T-helper 2 cell treated with Interferon-gamma antibody and Interleukin-4, amounts not matched to agents 5 μg/mL and 100 μg/mL, for 36 hours (primary cell): ENCODE measurements at places on chromosomes 1 and 21.

- DNase-seq: no peak
Measured at GRCh38 chr1:14603645-14604044, 5.2 kb downstream of the KAZN start.

GRCh38 chr1:50352428-50352827 lies 70.8 kb downstream of the DMRTA2 start:
- no peak for DNase-seq

- peak; percentile 79 for DNase-seq
Measured at GRCh38 chr1:1040004-1040991, 20.4 kb downstream of the AGRN start.

DNA sequence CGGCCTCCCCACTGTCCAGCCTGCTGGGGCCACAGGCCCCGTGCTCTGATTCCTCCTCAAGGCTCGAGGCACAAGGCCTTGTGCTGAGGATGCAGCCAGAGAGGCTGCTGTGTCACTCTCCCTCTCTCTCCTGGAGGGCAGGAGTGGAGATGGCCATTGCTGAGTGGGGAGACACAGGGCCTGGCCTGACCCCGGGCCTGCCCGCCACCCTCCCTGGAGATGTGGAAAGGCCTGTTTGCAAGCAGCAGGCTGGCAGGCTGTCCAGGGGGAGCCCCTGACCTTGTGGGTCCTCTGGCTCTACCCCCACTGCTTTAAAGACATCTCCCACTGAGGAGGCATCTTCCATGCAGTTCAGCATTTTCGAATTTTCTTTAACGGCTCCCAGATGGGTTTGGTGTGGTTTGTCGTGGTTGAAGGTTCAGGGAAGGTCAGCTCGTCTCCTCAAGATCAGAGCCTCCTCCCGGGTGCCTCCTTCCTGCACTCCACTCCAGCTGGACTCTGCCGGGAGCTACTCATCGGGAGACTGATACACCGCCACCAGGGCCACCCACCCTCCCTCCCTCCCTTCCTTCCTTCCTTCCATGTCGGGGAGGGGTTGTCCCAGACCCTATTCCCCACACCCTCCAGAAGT lies 69.1 kb downstream of the SPSB1 start:
- no peak for DNase-seq

GRCh38 chr21:36980280-36981048 lies 14.0 kb upstream of the HLCS start:
- no peak for DNase-seq

GRCh38 chr21:33080376-33080775 lies 10.4 kb downstream of the OLIG1 start:
- DNase-seq: no peak

GRCh38 chr1:17420391-17420918 lies 19.0 kb downstream of the RCC2 start:
- DNase-seq: no peak

DNA sequence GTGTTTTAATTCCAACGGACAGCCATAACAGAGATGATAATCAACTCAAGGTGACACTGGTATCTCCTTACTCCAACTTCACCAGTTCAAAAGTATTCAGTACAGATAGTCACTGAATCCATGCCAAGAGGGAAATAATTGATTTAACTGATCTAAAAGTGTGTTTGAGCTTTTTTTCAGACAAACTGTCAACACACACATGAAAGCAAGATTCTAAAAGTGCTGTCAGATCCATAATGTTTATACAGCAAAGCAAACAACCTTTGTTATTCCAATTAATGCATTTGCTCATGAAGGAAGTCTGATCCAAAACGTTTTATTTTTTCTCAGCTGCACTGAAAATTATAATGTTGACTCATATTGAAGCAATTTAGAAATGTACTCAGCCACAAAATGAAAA lies 5.9 kb upstream of the PRKAA2 start:
- DNase-seq: no peak

DNA sequence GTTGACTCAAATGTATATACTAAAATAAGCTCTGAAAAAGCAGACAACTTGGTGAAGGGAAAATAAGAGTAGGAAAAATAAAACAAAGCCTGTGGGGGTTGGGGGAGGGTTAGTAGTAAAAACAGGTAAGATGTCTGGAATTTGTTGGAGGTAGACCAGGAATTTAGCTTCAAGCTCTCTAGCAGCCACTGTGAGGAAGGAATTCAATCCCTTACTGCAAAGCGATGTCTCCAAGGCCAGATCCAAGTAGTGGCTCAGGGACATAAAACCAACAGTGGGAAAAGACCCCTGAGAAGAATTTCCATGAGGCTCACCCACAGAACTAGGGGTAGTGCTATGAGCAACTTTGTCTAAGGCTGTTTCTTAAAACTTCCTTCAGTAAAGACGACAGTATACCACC lies 7.8 kb downstream of the ANGPTL7 start:
- no peak for DNase-seq

GRCh38 chr1:62196086-62196690 lies 1.5 kb downstream of the L1TD1 start:
- DNase-seq: no peak

DNA sequence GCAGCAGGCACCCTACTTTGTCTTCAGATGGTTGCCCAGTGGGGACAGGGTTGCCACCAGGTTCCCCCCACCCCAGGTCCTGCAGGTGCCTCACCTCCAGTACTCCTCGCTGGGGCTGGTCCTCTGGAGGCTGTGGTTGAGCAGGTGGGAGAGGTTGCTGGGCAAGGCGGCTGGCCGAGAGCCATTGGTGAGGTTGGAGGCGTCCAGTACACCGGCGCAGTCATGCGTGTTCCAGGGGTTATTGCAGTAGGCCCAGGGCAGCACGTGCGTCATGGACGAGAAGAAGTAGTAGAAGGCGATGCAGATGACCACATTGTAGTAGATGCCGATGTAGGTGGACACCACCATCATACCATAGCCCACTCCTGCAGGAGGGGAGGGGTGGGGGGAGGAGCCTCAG lies 16.9 kb downstream of the CCDC24 start:
- DNase-seq: no peak

GRCh38 chr1:16198444-16199156 lies 13.9 kb downstream of the ARHGEF19 start:
- no peak for DNase-seq

- no peak for DNase-seq
Measured at GRCh38 chr1:215748431-215748830, 181.3 kb downstream of the KCTD3 start.

DNA sequence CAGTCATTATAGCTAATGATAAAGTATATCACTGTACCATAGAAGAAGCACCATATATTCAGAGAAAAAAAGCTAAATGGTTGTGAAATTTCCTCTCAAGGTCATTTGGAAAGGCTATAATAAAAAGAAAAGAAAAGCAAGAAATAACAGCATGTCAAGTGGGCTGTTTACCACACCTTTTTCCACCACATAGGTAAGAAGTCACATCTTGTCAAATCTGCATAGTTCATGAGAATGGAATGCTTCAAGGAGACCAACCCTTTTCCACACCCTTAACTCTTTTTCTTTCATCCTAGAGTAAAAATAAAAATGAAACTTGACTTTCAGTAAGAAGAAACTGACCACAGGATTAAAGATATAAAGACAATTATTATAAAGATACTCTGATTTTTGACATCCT lies 91.2 kb downstream of the ATP6V1G3 start:
- no peak for DNase-seq

DNA sequence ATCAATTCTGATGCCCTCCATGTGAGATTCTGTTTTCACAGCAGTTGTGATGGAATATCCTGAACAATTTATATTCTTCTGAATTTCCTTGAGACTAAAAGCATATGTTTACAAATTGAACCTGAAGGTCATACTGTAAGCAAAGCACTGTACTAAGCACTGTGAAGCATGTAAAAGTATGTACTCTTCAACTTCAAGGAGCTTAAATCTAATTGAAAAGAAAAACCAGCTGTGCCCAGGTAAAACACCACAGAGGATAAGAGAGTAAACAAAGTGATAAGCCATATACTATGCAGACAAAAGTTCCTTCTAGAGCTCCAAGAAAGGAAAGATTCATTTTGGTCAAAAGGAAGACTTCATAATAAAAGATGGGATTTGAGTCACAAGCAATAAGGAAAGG lies 71.9 kb downstream of the TTLL7 start:
- no peak for DNase-seq

GRCh38 chr1:45014321-45015028 lies 2.4 kb downstream of the UROD start:
- peak; percentile 64 for DNase-seq

DNA sequence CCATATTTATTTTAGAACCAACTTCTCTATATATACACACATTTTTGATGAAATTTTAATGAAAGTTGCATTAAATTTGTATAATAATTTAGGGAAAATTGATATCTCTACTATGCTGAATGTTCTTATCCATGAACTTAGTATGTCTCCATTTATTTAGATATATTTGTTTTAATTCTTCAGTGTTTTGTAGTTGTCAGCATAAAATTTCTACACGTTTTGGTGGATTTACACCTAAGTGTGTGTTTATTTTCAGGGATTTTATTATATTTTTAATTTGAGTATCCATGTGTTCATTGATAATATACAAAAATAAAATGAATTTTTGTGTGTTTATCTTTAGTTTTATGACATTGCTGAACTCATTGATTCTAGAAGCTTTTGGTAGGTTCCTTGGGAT lies 36.7 kb downstream of the PCBP3 start:
- no peak for DNase-seq

- DNase-seq: no peak
Measured at GRCh38 chr1:76625886-76626678, 241.2 kb upstream of the ST6GALNAC5 start.

- no peak for DNase-seq
Measured at GRCh38 chr1:31689379-31689778, 14.4 kb downstream of the COL16A1 start.

GRCh38 chr1:36248250-36248894 lies 24.1 kb downstream of the THRAP3 start:
- DNase-seq: no peak

- no peak for DNase-seq
Measured at GRCh38 chr1:82269431-82269830, 468.7 kb downstream of the ADGRL2 start.

DNA sequence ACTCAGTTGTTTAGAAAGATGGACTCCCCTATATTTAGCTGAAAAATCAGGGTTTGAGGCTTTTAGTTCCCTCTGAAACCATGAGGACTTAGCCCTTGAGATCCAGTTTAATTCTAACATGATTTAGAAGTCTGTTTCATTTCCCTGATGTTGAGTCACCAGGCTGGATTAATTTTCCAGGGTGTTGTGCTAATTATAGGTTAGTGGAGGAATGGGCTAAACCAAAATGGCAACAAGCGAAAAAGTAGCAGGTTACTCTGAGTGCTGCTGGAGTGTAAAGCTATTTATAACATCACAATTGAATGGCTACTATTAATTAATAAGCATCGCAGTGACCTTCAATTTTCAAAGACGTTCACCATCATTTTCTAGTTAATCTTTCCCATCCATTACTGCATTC lies 15.5 kb upstream of the USP24 start:
- DNase-seq: no peak

DNA sequence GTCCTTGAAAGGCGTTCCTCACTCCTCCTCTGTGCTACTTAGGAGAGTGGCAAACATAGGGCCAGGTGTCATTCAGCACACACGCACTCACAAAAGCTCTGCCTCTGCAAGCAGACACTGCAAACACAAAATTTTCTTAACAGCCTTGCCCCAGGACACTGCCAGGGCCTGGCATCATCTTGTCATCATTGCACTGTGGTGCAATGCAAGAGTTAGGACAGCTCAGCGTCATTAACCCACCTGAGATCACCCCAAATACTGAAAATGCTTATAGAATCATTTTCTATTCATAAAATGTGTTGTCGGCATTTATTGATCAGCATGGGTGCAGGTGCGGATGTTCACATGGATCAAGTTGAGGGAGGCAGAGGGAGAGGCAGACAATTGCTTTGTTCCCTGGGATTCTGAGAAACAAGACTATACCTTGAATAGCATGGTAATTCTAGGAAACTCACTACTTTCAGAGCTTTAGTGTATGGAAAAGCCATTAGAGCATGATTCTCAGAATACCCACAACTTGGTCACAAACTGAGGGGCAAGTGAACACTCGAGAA lies 3.0 kb downstream of the ADAM30 start:
- DNase-seq: no peak

DNA sequence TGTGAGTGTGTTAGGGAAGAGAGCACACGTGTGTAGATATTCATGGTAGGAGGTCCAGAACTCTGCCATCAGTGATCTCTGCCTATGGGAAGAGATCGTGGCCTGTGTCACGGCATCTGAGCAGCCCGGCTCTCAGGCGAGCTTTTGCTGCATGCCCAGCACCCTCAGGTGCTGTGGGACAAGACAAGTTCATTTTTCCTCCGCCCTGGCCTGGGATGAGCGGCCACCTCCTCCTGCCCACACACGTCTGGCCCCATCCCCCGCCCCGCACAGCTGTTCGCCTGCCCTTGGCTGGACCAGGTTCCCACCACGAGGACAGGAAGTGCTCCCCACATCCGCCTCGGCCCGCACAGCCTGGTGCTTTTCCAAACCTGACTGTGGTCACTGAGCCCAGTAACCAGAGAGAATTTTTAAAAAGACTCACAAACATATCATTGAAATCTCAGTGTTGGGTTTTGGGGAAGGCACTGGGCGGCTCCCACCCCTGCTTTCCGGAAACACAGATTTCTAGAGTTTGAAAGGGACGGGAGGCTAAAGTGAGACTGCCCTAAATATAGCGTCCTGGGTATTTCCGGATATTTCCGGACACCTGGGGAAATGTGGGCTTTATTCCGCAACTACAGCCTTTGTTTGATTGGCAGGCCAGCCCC lies 18.0 kb downstream of the BMP8A start:
- DNase-seq: no peak

GRCh38 chr1:43387976-43388599 lies 1.5 kb downstream of the MED8 start:
- no peak for DNase-seq

- DNase-seq: peak; percentile 10
Measured at GRCh38 chr1:44318097-44319088, 36.7 kb downstream of the ERI3 start.

DNA sequence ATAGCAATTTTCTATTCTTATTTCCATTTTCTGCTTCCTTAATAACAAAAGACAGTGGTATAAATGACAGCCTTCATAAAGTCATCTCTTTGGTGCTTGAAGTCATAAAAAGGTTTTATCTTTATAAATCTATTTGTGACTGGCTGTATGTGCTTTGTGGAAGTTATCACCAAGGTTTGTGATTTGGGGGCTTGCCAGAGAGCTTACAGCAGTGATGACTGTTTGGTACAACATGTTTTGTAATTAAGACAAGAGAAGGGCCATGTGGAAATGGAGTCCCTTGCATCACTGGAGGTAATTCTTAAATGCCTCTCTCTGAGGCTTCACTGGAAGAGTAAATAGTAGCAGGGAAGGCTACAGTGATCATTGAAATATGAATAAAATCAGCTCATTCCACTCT lies 2.7 kb downstream of the SLC35F3 start:
- DNase-seq: no peak

- DNase-seq: no peak
Measured at GRCh38 chr1:164922585-164922984, 363.6 kb downstream of the PBX1 start.
